ENCODE measurements at places on chromosomes 5 and 9.

DNA sequence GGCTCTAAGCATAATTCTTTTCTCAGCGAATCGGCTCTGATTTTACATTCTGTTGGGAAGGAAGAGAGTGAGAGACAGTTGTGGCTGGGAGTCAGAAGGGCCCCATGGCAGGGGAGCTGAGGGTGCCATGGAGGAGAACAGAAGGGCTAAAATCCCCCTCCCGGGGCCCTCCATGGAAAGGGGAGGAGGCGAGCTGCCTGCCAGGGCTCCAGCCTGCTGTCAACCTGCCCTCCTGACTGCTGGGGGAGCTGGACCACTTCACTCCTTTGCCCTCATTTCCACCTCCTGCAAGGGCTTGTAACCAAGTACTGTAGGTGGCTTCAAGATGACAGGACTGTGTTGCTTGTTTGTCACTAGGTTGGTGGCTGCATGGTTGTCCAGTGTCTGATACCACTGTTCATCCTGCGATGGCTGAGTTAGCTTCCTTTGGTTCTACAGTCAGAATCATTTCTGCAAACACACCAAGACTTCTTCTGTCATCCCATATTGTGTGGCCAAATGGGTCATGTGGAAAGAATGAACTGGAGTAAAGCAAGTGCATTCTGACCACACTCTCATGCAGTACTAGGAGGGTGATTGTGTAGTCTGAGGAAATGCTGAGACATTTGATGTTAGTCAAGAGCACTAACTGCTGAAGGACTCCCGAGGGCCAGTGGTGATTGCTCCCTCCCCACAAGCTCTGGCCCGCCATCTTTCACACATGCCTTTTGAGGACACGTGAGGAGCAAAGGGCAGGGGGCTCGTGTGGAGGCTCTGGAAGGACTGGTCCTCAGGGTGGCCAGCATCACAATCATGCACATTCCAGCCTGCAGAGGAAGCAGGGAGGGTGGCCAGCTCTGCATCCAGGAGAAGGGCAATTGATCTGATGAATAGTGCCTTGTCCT is 307.2 kb downstream of the GADD45G start:
- H3K4me3 ChIP-seq, result no peak overlapping the region
- no peaks in the 10 kb centered on the region for H3K4me1 ChIP-seq
- H3K27me3 ChIP-seq, result no peaks in the 10 kb centered on the region
- no peak for DNase-seq

GRCh38 chr9:110266795-110267194 is 10.5 kb upstream of the TXN start:
- no peak overlapping the region for H3K27ac ChIP-seq
- no peaks in the 10 kb centered on the region for H3K27me3 ChIP-seq
- H3K4me1 ChIP-seq, result no peaks in the 10 kb centered on the region
- DNase-seq, result no peak

DNA sequence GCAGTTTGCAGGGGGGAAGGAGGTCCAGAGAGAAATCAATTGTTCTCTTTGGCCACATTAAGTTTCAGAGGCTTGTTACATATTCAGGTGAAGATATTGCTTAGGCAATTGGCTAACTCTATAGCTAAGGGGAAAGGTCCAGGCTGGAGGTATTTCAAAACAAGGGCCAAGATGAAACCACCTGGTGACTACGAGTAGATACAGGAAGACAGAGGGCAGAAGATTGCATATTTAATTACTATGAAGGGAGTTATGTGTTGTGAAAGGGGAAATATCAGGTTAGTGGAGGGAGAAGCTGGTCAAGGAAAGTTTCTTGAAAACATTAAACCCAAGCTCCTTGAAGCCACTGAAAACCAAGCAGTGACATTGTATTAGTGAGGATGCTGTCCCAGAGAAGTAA is 1.9 kb upstream of the RAD23B start:
- H3K27me3 ChIP-seq, result peaks cover 2% of the 10 kb centered on the region
- H3K4me1 ChIP-seq, result peaks cover 32% of the 10 kb centered on the region
- DNase-seq, result no peak
- H3K4me3 ChIP-seq, result no peak overlapping the region
- H3K36me3 ChIP-seq, result peaks cover 18% of the 10 kb centered on the region

DNA sequence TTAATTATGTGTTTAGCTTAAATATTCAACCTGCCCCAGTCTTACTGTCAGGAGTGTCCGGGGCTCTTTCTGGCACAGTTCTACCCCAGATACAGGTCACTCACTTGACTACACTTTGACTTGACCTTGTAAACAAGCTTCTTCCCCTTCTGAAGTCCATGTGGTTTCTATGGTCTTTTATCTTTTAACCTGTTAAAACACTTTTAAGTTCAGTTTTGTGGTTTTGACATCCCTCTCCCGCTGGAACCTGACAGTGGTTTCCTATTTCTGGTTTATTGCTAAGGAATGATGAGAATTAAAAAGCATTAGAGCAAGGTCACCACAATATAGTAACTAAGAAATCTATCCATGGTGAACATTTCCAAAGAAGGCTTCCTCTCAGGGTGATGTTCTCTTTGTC is 300.1 kb downstream of the TMEM167A start:
- no peak overlapping the region for H3K4me3 ChIP-seq
- H3K27me3 ChIP-seq, result peaks cover 2% of the 10 kb centered on the region
- no peaks in the 10 kb centered on the region for H3K36me3 ChIP-seq
- H3K4me1 ChIP-seq, result no peaks in the 10 kb centered on the region

GRCh38 chr9:33300546-33300945 is 10.2 kb downstream of the NFX1 start:
- H3K27me3 ChIP-seq, result no peaks in the 10 kb centered on the region
- no peak overlapping the region for H3K27ac ChIP-seq
- no peak for DNase-seq
- H3K36me3 ChIP-seq, result peaks cover 54% of the 10 kb centered on the region
- peaks cover 53% of the 10 kb centered on the region for H3K4me1 ChIP-seq
- no peak overlapping the region for H3K4me3 ChIP-seq

- H3K4me3 ChIP-seq, result no peak overlapping the region
- no peak overlapping the region for H3K27ac ChIP-seq
- H3K36me3 ChIP-seq, result no peaks in the 10 kb centered on the region
- no peaks in the 10 kb centered on the region for H3K27me3 ChIP-seq
- H3K4me1 ChIP-seq, result no peaks in the 10 kb centered on the region
- DNase-seq, result peak; percentile 19
Measured at GRCh38 chr9:118522093-118523028, 818.2 kb downstream of the TLR4 start.

DNA sequence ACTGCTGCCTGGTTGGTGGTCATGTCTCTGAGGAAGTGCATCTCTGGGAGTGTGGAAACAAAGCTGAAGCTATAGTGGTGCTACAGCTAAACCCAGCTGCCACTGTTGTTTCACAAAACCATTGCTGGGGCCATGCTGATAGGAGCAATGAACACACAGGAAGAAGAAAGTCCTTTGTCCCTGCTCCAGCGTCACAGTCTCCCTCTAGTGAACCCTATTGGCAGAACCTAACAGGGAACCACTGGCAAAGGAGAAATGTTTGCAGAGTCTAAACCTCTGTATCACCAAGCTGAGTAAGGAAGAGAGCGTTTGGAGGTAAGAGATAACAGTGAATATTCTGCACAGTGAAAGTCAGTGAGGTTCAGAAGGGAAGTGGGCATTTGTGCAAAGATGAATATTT is 244.0 kb downstream of the YTHDC2 start:
- DNase-seq, result no peak
- no peaks in the 10 kb centered on the region for H3K4me1 ChIP-seq
- H3K27me3 ChIP-seq, result peaks cover 7% of the 10 kb centered on the region
- H3K4me3 ChIP-seq, result no peak overlapping the region

DNA sequence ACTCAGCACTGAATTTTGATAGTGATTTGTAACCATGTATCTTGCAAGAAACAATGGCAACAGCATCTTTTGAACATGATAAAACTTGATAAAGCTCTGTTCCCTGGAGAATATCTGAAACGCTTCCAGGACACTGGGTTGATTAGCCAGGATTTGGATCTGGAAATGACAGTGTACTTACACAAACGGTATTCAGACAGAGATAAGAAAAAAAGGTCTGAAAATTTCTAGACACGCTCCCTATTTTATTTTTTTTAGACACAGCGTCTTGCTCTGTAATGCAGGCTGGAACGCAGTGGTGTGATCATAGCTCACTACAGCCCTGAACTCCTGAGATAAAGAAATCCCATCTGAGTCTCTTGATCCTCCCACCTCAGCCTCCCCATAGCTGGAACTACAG is 109.0 kb downstream of the GNAQ start:
- H3K27me3 ChIP-seq, result no peaks in the 10 kb centered on the region
- no peak overlapping the region for H3K4me3 ChIP-seq
- H3K4me1 ChIP-seq, result peaks cover 18% of the 10 kb centered on the region
- no peak overlapping the region for H3K27ac ChIP-seq

DNA sequence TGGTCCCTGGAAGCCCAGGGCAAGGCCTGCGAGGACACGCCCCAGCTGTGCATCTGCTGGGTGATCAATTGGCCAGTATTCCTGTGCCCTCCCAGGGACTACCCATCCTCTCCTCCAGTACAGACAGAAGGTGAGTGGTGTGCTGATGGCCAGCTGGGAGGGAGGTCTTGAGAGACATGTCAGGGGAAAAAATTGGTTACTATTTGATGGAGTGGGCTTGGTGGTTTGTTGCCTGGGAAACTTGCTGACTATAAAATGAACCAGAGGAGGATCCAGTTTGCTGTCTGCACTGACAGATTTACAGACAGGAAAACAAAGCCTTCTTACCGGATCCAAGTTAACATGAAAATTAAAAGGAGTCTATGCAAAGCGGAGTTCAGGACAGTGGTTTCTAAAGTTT is 40.3 kb downstream of the MAP1B start:
- H3K4me3 ChIP-seq, result no peak overlapping the region
- DNase-seq, result no peak
- no peaks in the 10 kb centered on the region for H3K36me3 ChIP-seq
- H3K4me1 ChIP-seq, result peaks cover 4% of the 10 kb centered on the region

- no peaks in the 10 kb centered on the region for H3K4me1 ChIP-seq
- H3K4me3 ChIP-seq, result no peak overlapping the region
- DNase-seq, result no peak
Measured at GRCh38 chr5:17766031-17766430, 131.8 kb downstream of the TAF11L14 start.

DNA sequence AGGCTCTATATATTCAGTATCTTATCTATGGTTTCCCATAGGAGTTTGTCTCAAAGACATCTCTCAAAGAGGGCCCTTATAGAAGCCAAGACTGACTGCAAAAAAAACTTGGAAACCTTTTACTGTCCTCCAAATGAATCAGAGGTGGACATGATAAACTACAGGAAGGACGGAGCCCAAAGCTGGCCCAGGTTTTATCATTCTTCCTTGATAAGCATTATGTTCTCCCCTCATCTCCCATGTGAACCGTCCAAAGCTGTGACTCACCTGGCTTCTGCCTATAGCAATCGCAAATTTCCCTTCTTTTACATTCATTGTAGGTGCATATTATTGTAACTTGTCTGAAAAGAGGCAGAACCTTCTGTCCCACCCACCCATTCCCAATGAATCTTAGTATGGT is 35.0 kb upstream of the NIM1K start:
- H3K4me3 ChIP-seq, result no peak overlapping the region
- H3K27ac ChIP-seq, result no peak overlapping the region
- no peak for DNase-seq
- no peaks in the 10 kb centered on the region for H3K27me3 ChIP-seq

DNA sequence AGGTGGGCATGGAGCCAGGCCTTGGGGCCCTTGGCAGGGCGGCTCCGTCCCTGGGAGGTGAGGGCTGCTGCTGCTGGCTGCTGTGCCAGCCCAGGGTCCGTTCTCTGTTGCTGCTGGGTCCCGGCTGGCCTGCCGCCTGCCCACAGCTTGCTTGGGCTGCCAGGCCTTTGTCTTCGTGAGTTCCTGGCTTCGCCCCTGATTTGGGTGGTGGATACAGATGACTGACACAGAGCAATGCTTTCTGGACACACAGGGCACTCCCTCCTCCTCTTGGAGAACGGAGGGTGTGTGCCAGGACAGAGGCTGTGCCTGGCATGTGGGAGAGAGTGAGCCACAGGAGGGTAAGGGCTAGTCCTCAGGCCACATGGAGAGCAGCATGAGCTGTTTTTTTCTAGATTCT is 166.1 kb downstream of the MACROH2A1 start:
- no peaks in the 10 kb centered on the region for H3K36me3 ChIP-seq
- DNase-seq, result no peak
- H3K4me3 ChIP-seq, result no peak overlapping the region
- H3K27ac ChIP-seq, result no peak overlapping the region

DNA sequence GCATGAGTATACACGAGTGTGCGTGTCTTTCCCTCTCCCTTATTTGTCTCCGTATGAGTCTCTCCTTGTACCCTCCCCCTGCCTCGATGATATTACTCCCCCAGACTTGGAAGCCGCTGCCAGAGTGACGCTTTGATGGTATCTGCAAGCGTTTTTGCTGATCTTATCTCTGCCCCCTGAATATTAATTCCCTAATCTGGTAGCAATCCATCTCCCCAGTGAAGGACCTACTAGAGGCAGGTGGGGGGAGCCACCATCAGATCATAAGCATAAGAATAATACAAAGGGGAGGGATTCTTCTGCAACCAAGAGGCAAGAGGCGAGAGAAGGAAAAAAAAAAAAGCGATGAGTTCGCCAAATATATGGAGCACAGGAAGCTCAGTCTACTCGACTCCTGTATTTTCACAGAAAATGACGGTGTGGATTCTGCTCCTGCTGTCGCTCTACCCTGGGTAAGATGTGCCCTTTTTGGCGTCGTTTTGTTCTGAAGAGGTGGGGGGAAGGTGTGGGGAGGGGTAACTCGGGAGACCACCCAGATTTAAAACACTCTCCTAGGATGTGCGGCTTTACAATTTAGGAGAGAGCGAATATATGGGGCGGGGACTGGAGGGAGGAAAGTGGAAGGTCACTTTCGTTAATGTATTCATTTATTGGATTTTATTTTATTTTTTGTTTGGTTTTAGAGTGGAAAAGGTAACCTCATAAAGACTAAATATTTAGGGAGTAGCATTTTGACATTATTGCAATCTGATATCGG is at the start of gene GABRG2:
Gene GABRG2 (plus strand): TSS at position 119 of the 757 bp plus-strand sequence. CDS start 227 bp downstream, at position 346.
- no peak for DNase-seq
- H3K36me3 ChIP-seq, result no peaks in the 10 kb centered on the region
- no peak within 1 kb of the TSS for H3K27ac ChIP-seq
- H3K4me1 ChIP-seq, result no peaks in the 10 kb centered on the region

DNA sequence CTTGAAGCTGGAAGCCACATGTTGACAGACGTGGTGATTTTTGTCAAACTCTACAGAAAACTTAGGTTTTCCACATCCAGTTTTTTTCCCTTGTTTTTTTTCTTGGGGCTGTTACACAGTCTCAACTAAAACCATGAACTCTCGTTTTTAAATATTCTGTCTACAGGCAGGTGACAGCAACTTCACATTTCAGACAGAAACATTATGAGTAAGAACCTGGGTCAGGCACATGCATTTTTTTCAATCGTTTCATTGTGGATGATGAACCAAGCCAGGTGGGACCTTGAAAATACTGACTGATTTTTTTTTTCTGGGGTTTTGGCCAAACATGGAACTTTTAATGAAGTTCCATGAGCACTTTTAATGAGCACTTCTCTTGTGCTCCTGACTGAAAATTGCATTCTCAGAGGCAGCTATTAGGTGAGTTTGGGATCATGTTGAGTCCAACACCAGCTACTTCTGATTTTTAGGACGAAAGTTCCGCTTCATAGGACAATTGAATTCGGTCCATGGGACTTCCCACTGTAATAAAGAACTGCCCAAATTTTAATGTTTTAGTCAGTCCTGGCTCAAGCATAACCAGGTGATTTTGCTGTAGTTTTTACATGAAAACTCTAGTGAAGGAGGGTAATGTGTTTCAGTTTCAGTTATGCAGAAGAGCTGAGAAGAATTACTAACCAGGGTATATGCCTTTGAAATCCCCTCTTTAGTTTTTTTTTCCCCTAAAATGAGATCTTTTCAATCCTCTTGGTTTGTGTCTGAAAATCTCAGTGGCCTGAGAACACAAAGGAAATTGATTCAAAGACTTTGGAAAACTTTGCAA is 93.2 kb upstream of the ADAMTS16 start:
- H3K36me3 ChIP-seq, result no peaks in the 10 kb centered on the region
- H3K27ac ChIP-seq, result no peak overlapping the region
- H3K27me3 ChIP-seq, result no peaks in the 10 kb centered on the region
- no peak overlapping the region for H3K4me3 ChIP-seq
- no peak for DNase-seq

Data from activated CD4-positive, alpha-beta memory T cell treated with anti-CD3 and anti-CD28 coated beads for 36 hours (primary cell).